Central memory CD4-positive, alpha-beta T cell (primary cell): ENCODE measurements at places on chromosomes 4 and X.

GRCh38 chr4:39103291-39103690 lies 41.3 kb downstream of the KLHL5 start:
- no peak for DNase-seq

DNA sequence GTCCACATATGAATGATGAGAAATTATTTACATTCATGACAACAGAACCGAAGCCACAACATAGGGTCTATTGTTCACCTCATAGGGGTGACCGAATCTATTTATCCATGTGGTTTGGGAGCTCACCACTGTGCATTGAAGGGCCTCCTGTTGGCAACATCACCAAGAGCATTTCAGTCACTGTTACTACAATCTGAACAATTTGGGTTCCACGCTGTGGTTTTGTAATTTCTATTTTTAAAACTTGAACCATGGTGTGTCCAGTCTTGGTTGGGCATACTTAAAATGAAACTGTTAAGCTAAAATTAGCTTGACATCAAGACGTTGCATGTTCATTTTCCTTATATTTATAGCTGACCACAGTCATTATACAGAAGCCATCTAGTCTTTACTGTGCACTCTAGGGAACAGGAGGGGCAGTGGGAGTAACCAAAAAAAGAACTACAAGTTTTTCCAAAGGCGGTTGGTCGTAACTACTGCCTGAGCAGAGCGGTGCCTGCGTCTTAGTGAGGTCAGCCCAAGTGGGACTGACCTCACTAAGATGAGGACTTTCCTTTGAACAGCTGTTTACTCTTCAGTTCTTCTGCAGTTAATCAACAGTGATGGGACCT lies 192.1 kb downstream of the SPRY1 start:
- no peak for DNase-seq

DNA sequence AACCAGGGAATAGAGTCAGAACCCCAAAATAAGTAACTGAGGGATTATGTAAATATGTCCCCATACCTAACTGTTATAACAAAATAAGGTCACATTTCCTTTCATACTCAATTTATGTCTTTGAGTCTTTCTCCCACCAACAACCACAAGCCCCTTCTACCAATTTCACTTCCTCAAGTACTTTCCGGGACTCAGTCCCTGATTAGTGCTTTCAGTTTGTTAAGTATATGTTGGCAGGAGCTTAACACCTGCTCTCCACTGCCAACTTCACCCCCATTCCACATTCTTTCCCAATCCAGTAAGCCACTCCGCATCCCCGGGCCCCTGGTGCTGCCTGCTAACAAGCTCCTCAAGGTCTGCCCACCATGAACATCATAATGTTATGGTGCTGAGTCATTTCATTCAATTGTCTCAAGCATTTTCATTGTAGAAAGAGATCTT lies 71.3 kb upstream of the SPRY1 start:
- no peak for DNase-seq

DNA sequence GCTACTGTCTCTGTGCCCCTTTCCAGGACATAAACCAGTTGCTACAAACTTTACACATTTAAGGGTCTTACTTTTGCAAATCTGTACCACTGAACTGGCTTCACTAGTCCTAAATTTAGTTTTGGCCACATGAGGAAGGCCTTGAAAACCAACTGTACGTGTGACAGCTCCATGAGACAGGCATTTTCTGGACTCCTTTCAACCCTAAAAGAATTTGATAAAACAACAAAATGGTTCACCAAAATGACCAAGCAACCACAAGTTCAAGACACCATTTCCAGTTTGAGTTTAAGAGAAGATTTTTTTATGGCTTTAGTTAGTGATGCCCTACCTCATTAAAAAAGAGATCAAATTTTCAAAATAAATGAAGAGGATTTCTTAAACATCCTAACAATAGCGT lies 246.4 kb downstream of the ZNF674 start:
- DNase-seq, result no peak

GRCh38 chr4:145183023-145183422 lies 2.6 kb upstream of the OTUD4 start:
- DNase-seq, result no peak
